ENCODE measurements at places on chromosomes 6 and 20.

DNA sequence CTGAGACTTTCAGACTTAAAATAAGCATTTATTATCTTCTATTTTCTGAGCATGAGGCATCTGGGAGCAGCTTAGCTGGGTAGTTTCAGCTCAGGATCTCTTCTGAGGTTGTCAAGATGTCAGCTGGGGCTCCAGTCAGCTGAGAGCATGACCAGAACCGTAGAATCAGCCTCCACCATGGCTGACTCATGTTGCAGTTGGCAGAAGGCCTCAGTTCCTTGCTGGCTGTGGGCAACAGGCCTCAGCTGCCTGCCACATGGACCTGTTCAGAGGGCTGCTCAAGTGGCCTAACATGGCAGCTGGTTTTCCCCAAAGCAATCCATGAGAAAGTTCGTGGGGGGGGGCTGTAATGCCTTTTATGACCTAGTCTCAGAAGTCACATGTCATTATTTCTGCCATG, 142.3 kb downstream of the LY86 start:
- no peak for DNase-seq

DNA sequence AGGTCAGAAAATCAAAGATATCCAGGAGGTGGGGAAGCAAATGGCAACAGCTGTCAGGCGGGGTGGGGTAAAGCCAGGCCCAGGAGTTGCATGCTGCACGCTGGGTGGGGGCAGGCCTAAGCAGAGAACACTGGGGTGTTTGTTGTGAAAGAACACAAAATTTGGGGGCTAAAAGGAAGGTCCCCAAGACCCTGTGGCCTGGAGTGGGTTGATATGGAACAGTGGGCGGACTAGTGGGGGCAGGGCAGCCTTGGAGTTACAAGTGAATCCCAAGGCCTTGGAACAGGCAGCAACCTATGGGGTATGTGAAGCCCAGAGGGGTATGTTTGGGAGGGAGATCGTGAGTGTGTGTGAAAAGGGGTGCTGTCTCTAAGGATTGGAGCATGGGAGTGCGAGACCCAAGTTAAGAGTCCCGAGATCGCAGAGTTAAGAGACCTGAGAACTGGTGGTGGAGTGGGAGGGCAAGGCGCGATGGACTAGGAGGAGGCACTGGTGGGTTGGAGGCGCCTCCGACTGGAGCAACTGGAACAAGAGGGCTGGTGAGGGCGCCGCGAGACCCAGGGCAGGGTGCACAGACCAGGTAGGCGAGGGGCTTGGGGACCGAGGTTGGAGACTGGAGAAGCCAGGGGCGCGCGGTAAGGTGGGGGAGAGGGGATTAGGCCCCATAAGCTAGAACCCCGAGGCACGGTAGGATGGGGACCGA, 658 bp downstream of the CUL7 start:
- DNase-seq: no peak

- peak; percentile 77 for DNase-seq
Measured at GRCh38 chr6:138517635-138518034, 18.3 kb upstream of the NHSL1 start.

- no peak for DNase-seq
Measured at GRCh38 chr6:107106165-107106564, 9.2 kb downstream of the BEND3 start.

GRCh38 chr6:90412538-90413369, 116.1 kb upstream of the BACH2 start:
- no peak for DNase-seq

GRCh38 chr6:33583591-33584155, 3.6 kb upstream of the BAK1 start:
- DNase-seq: no peak

DNA sequence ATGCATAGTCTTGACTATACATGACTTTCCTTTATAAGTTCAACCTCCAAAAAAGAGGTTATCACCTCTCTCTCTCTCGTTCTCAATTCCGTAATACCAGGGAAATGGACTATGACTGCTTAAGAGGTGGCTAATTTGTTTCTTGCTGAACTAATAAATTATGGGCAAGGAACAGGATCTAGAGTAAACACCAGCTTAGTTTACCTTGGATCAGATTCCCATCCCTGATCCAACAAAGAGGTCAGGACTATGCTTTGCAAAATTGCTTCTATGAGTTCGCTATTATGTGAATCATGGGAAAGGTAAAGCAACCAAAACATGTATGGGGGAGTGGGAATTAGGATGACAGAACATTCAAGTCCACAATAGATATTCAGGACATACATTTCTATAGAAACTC, 630.7 kb downstream of the HACE1 start:
- DNase-seq: no peak

DNA sequence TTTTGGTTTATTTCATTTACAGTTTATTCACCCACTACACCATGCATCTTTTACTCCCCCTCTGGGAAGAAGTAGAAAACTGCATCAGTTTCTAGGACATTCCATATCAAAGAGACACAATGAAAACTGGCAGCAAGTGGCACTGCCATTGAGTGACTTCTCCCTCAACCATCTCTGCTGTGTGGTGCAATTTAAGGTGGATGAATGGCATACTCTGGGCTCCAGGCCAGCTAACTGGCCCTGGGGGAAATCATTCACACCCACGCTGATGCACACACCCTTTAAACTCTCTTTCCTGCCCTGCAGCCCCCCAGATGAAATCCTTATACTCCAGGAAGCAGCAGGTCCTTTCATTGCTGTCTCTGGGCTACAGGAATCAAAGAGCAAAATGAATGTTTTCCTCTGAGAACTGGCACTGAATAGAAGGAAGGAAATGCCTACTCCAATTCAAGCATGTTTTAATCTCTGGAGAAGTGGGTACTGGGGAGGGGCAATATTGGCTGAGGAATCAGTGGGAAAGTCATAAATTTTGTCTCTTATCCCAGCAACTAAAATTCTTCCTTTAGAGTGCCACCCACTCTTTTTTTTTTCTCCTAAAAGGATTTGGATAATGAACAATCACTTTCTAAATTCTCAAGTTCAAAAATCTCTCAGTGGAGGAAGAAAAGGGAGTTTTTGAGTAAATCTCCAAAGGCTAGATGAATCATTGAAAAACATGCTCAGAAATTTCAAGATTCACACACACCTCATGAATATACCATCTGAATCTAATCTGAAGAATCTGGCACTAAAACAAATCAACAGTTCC, 16.9 kb upstream of the RFPL4B start:
- no peak for DNase-seq

DNA sequence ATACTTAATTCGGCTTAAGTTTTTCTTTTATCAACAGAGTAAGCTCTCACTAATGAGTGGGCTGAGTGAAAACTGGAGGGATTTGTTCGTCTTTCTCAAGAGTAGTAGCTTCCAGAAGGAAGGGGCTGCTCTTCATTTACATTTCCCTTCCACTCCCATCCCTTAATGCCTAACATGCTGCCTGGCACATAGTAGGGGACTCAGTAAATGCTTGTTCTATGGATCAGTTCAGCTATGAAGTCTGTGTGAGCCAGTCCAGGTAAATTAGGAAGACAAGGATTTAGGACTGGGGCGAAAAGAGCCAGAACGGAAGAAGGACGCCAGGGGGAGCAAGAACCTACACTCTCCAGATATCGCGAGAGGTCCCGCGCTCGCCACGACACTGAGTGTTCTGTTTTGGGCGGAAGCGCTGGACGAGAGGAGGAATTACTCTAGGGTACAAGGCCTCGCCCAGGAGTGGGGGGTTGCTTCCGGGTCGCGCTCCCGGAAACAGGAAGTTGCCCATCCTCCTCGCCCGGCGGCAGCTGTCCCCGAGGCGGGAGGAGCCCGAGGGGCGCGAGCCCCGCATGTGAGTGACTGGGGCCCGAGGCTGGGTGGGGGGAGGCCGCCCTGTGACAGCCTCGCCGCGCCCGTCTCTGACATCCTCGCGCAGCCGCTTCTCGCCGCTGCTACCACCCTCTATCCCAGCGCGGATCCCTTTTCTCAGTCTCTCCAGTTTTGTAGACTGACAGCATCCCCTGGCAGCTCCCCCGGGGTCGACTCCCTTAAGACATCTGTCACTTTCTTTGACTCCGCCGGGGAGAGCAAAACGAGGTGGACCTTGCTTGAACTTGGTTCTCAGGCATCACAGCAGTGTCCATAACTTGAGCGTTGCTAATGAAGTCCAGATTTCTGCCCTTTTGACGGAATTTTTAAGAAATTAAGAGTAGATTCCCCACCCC, at the start of gene C6orf89:
Gene C6orf89 (plus strand): TSS at position 492 of the 941 bp plus-strand sequence. CDS start 13,493 bp downstream, outside the sequence.
- peak; percentile 96 for DNase-seq

DNA sequence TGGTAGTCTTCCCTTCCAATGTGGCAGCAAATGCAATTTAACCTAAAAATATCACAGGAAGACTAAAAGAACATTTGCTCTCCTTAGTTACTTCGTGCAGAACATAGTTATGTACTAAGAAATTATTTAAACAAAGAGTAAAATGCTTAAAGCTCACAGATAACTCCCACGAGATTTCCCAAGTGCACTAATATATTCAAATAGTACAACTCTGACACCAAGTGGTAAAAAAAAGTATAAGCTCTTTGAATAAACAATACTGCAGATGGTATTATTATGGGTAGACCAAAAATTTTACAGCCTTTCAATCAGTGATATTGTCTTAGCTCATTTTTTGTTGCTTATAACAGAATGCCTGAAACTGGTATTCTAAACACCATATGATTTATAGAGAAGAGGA, 52.8 kb upstream of the FILIP1 start:
- no peak for DNase-seq

GRCh38 chr6:157021344-157021992, 244.3 kb downstream of the ARID1B start:
- DNase-seq: peak; percentile 94

DNA sequence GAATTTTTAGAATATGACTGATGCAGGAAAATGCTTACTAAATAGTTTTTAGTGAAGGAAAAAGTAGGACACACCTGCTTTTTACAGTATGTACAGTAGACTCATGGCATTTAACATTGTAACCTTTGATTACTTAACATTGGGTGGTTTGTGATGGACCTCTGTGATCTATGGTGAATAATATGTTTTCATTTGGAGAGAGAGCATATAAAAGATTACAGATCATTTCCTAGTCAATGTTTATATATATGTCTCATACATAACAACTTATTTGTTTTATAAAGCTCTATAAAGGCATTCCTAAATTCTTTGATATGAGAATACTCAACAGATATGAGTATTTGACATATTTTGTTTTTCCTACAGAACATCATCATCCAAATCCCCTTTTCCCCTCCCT, 129.3 kb upstream of the PDE7B start:
- DNase-seq: no peak

GRCh38 chr6:158039178-158039557, 57.5 kb downstream of the SYNJ2 start:
- no peak for DNase-seq

- no peak for DNase-seq
Measured at GRCh38 chr6:155495011-155495768, 39.6 kb upstream of the NOX3 start.

GRCh38 chr20:58179083-58179431, 49.4 kb downstream of the ANKRD60 start:
- DNase-seq: no peak

- DNase-seq: no peak
Measured at GRCh38 chr20:59603781-59604541, at the start of gene PHACTR3. Gene PHACTR3 (plus strand): TSS chr20:59604540. CDS start chr20:59605015, 475 bp downstream.

- no peak for DNase-seq
Measured at GRCh38 chr6:137862419-137863090, 4.5 kb upstream of the TNFAIP3 start.

DNA sequence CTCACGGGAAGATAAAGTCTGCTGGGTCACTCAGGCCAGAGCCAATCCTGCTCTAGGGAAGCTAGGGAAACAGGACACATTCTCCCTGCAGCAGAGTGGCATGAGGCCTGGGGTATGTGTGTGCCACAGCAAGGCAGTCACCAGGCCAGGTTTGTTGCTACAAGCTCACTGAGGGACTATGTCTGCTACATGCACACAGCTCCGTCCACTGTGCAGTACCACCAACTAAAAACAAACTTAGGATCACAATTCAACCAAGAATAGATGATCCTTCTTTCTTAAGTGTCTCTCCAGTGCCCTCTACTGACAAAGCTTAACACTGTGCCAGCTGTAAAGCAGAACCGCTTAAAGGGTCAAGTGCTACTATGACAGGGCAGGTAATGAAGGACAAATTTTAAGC, 192.5 kb downstream of the PTPRK start:
- peak; percentile 57 for DNase-seq

DNA sequence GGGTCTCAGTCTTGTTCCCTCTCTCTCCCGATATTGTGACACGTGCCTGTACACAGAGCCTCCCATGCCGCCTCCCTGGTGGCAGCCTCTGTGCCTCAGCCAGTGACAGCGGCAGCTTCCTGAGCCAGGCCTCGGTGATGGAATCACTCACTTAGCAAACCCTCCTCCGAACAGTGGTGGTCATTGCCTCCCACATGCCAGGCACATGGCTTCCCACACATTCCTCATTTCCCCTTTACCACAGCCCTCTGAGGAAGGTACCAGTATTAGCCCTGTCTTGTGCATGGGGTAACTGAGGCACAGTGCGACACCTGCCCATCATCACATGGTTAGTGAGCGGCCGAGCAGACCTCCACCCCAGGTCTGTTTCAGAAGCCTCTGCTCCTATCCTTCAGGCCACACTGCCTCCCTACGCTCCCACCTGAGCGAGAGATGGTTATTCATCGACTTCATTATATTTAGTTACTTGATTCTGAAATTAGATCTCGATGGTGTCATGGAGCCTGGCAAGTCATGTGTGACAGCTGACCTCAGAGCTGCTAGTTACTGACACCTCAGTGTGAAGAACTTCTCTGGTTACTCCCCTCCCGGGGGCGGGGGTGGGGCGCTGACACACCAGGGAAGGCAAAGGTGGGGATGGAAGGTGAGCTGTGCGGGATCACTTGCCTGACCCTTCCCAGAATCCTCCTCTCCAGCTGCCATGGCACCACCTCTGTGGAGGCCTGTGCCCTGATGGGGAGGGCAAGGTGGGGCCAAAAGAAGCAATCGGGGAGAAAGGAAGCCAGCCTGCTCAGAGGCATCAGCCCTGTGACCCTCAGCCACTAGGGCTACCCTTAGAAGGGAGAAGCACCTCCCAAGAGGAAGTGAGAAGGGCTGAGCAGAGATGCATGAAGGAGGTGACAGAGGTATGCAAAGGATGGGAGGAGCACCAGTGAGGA, 17.9 kb downstream of the MDGA1 start:
- DNase-seq: no peak

GRCh38 chr6:113246186-113246585, 611.0 kb upstream of the MARCKS start:
- no peak for DNase-seq

Measured in activated CD8-positive, alpha-beta memory T cell treated with anti-CD3 and anti-CD28 coated beads for 24 hours (primary cell).